ENCODE measurements at places on chromosomes 16 and 17.

- DNase-seq, result no peak
Observed at GRCh38 chr17:19558946-19559345, 25.3 kb downstream of the SLC47A1 start.

GRCh38 chr16:69397821-69398521, 12.2 kb upstream of the TERF2 start:
- no peak for DNase-seq

- no peak for DNase-seq
Observed at GRCh38 chr17:83126275-83126811, 46.9 kb downstream of the METRNL start.

DNA sequence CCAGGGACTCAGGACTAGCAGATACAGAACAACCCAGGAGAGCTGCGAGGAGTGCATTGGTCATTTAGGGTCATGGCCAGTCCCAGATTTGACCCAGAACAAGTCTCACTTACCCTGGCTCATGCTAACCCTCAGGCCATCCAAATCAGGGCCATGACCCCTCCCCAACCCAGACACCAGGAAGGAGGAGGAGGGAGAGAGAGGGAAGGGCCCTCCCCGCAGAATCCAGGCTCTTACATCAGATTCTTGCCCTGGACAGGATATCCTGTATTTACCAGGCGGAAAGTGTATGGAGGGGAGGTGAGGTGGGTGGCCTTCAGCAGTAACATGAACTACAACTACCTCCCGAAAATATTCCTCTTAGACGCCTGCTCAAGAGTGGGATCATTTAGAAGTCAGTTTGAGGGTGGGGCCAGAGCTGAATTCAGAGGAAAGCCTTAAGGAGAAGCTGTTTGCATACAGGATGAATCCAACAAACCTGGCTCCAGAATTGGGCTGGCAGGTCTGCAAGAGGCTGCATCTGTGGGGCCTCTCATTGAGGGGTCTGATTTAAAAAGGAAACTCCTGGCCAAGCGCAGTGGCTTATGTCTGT, 2.1 kb downstream of the VAT1 start:
- no peak for DNase-seq

DNA sequence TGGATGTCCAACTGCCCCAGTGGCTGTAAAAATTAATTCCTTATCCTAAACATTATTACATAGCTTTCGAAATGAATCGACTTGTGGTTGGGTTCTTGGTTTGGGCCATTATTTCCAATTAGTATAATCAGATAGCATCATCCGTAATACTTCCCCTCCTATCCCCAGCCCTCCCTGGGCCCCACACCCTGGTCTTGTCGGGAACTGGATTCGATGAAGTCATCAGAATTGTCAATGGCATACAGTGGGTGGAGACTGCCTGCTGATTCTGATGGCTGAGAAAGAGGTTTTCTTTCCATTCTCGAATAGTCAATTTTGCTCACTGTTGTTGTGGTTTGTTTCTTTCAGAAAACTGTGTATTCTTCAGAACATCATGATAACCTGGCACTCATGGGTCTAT, 395.1 kb downstream of the SEC14L1 start:
- no peak for DNase-seq

DNA sequence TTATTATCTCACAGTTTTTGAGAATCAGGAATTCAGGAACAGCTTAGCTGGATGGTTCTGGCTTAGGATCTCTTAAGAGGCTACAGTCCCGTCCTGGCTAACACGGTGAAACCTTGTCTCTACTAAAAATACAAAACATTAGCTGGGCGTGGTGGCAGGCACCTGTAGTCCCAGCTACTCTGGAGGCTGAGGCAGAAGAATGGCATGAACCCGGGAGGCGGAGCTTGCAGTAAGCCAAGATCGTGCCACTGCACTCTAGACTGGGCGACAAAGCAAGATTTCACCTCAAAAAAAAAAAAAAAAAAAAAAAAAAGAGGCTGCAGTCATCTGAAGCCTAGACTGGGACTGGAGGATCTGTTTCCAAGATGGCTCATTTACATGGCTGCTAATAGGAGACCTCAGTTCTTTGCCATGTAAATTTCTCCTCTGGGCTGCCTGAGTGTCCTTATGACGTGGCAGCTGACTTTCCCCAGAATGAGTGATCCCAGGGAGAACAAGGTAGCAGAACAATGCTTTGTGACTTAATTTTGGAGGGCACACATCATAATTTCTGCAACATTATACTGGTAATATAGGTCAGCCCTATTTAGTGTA, 95.8 kb upstream of the CORO6 start:
- no peak for DNase-seq

- DNase-seq, result no peak
Observed at GRCh38 chr17:67718325-67718941, 697 bp downstream of the NOL11 start.

- DNase-seq, result no peak
Observed at GRCh38 chr16:19815418-19815817, 69.2 kb downstream of the GPRC5B start.

- no peak for DNase-seq
Observed at GRCh38 chr16:79536958-79537357, 63.6 kb downstream of the MAF start.

DNA sequence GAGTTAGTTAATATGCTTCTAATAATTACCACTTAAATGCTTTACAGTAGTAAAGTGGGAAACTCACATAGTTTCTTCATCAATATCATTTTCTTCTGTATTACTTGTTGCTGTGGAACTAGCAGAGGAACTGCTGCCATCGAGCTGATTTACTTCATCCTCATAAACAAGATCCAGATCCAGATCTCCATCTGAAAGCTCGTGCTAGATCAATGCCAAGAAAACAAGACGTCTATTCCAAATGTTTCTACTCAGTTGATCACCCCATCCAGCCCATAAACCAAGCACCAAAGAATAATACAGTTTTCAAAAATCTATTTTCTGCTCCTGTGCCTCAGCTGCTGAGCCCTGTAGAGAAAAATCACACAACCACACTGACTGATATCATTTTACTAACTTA, 59.1 kb downstream of the TRIM37 start:
- DNase-seq, result no peak

GRCh38 chr17:74125156-74125555, 78.3 kb upstream of the RPL38 start:
- no peak for DNase-seq

DNA sequence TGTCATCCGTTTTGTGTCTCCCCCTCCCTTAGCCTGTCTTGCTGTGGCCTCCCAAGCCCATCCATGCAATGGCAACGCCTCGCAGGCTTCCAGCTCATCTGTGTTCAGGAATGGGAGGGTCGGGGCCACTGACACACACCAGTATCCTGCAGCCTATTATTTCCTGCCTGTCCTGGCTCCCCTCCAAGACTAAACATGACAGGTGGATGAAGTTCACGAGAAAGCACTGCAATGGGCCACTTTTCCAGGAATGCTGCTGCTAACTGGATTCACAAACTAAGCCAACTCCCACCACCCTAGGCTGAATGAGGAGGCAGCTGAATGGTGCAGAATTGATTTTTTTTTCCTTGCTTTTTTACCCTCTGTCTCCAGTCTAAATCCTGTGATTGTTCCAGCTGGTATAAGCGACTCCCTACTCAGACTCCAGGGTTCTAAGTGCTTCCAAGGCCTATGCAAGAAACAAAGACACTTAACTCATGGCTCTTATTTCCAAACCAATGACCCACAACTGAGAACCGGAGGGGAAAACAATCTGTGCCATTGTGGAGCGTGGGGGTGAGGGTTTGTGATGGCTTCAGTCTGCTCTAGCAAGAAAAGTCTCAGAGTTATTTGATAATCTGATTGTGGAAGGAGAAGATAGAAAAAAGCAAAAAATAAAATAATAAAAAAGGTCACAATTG, 23.3 kb downstream of the TMEM100 start:
- DNase-seq, result no peak

GRCh38 chr16:86165479-86165878, 266.5 kb downstream of the IRF8 start:
- DNase-seq, result no peak

DNA sequence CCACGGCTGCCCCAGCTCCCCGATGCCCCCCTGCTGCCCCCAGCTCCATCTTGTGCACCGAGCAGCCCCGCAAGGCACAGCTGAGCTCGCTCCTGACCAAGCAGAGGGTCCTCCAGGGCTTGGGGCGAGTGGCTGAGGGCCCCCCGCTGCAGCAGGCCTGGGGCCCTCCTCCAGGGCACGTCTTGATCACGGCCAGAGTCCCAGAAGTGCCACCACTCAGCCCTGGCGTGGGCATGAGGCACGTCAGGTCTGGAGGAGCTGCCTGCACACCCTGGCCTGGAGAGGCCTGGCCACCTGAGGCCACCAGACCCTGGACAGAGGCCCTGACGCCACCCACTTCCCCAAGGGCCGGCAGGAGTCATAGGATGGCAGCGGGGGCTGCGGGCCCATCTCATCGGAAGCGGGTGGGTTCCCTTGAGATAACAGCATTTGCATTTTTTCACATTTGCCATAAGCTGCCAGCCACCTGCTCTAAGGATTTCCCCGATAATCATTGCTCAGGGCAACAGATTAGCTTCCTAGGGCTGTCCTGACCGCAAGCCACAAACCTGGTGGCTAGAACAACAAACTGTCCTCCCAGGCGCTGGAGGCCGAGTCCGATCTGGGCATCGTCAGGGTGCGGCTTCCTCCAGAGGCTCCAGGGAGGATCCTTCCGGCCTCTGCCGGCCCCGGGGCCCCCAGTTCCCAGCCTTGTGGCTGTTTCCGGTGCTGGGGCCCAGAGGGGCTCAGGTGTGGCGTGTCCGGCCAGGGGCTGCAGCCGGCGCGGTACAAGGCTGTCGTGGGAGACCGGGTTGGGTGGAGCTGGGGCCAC, 23.9 kb upstream of the C1QTNF8 start:
- no peak for DNase-seq

- DNase-seq, result no peak
Observed at GRCh38 chr17:28573521-28573920, 2.2 kb upstream of the PIGS start.

DNA sequence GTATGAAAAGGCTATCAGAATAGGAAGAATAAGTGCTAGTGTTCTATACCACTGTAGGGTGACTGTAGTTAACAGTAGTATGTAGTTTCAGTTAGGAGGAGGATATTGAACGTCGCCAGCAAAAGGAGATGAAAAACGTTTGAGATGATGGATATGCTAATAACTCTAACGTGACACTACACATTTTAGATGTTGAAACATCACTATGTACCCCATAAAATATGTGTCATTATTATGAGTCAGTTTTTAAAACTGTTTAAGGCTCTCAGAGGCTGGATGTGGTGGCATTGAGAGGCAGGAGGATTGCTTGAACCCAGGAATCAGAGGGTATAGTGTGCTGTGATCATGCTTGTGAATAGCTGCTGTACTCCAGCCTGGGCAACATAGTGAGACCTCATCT, 31.8 kb downstream of the UBN1 start:
- DNase-seq, result no peak

DNA sequence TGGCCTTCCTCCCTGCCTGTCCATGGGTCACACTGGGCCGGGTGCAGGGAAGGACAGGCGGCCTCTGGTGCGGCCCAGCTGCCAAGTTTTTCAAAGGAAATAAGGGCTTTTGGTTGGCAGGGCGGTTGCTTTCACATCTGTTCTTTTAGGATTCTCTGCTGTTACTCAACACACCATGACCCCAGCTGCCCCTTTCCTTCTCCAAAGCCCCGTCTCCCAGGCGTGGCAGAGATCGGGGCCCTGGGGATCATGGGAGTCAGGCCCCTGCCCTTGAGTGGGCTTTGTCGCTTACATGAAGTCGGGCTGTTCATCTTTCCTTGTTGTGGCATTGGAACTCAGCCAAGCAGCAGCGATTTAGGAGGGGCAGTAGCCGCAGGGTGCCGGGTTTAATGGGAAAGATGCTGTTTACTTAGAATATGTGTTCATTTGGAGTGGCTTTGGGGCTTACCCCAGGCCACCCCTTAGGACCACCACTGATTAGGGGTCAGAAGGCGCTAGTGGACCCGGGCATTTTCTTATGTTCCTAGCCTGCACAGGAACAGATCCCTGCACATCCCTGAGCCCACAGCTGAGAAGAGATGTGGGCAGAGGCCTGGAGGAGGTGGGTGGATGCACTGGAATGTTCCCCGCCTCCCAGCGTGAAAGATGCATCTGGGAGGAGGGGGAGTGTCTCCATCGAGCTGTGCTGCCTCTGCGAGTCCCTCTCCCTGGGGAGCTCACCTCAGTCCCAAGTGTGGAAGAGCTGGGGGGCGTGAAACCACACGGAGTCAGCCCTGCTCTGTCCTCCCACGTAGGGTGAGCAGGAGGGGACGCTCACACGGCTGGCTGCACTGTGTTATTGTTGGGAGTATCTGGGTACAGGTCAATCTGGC, 6.8 kb upstream of the ADCY7 start:
- DNase-seq, result no peak

- DNase-seq, result no peak
Observed at GRCh38 chr17:77634710-77635109, 323.8 kb upstream of the TNRC6C start.

Data from LNCaP clone FGC (cell line).